Mesendoderm (in vitro differentiated cells): ENCODE measurements at places on chromosomes 7 and 10.

GRCh38 chr7:155378580-155378934 lies 79.4 kb upstream of the EN2 start:
- H3K4me1 ChIP-seq: peaks cover 3% of the 10 kb centered on the region
- H3K27me3 ChIP-seq: peaks cover 90% of the 10 kb centered on the region
- no peak overlapping the region for H3K27ac ChIP-seq
- no peaks in the 10 kb centered on the region for H3K36me3 ChIP-seq
- no peak overlapping the region for H3K4me3 ChIP-seq
- no peak for DNase-seq

- no peak overlapping the region for H3K4me3 ChIP-seq
- H3K4me1 ChIP-seq: no peaks in the 10 kb centered on the region
- H3K27ac ChIP-seq: no peak overlapping the region
- H3K27me3 ChIP-seq: no peaks in the 10 kb centered on the region
- peak; percentile 63 for DNase-seq
Measured at GRCh38 chr7:109639561-109639960, 1069.9 kb downstream of the DNAJB9 start.

DNA sequence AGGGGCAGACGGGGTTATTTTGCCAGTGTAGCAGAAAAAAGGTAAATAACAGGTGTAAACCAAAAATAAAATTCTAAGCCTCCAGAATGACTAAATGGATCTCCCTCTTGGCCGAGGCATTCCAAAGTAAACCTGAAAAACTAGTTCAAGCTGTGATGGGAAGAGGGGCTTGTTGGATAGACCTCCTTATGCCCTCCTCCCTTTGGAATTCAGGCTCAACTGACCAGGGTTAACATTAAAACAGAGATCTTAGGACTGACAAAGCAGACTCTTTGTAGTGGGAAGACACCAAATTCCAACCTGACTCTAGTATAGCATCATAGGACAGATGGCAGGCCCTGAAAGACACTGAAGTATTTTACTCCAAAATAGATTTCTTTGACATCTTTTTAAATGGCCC lies 113.8 kb upstream of the ITGB1 start:
- peak; percentile 92 for DNase-seq
- H3K36me3 ChIP-seq: no peaks in the 10 kb centered on the region
- H3K4me3 ChIP-seq: no peak overlapping the region
- no peaks in the 10 kb centered on the region for H3K4me1 ChIP-seq
- H3K27me3 ChIP-seq: no peaks in the 10 kb centered on the region

DNA sequence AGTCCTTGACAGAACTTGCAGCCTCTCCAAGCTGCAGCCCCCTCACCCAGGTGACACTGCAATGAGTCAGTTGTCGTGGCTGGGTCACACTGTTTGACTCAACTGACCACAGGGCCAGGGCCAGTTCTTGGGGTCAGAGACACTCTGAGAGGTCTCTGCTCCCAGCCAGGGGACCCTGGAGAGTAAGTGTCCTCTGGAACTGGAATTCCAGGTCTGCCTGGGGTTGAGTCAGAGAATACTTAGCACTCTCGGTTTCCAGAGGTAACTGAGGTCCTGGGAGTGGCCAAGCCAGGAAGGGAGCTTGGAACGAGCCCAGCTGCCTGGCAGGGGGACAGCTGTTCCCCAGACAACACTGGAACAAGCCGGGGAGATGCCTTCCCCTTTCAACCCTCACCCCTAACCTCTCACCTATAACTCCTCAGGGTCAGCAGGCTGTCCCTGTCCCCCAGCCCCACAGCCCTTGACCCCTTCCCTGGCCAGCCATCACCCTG lies 2.2 kb upstream of the MYL10 start:
- peak; percentile 42 for DNase-seq
- no peak overlapping the region for H3K27ac ChIP-seq
- H3K27me3 ChIP-seq: no peaks in the 10 kb centered on the region
- no peak overlapping the region for H3K4me3 ChIP-seq
- H3K36me3 ChIP-seq: no peaks in the 10 kb centered on the region

GRCh38 chr10:82938331-82938730 lies 1063.3 kb downstream of the NRG3 start:
- no peaks in the 10 kb centered on the region for H3K4me1 ChIP-seq
- H3K27me3 ChIP-seq: no peaks in the 10 kb centered on the region
- DNase-seq: no peak
- H3K4me3 ChIP-seq: no peak overlapping the region
- H3K27ac ChIP-seq: no peak overlapping the region

DNA sequence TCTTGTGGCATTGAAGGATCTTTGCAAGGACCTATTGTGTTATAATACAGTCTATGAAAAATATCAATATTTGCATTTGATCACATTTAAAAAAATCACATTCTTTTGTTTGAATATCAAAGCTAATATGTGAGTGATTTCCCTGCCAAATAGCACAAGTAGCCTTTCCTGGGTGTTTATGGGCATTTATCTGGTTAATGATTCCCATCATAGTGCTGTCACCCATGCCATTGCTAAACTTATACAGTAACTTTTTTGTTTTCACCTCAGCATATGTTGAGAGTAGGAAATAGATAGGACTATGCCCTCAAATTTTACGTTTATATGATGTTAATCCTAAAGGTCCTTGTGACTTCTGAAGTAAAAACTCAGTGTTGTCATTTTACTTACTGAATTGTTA lies 136.9 kb downstream of the CFTR start:
- H3K4me1 ChIP-seq: no peaks in the 10 kb centered on the region
- no peak overlapping the region for H3K27ac ChIP-seq
- no peak overlapping the region for H3K4me3 ChIP-seq
- H3K36me3 ChIP-seq: no peaks in the 10 kb centered on the region
- DNase-seq: no peak

DNA sequence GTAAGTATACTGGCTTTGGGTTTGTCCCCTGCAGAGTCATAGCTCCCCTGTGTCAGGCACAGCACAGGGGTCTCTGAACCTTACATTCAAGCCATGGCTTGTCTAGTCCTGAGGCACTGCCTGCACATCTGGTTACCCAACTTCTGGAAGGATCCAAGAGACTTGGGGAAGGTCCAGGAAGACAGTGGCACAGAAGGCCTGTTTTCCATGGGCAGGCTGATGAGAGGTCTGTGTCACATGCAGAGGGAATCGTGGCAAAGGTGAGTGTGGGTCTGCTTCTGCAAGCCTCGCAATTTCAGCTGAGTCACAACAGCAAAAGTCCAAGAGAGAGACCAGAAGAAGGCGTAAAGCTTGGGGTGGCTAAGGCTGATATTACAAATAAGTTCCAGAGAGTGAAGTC lies 28.4 kb upstream of the BMPR1A start:
- H3K27ac ChIP-seq: no peak overlapping the region
- H3K4me1 ChIP-seq: no peaks in the 10 kb centered on the region
- H3K27me3 ChIP-seq: no peaks in the 10 kb centered on the region

GRCh38 chr7:81366546-81366945 lies 403.3 kb downstream of the HGF start:
- no peaks in the 10 kb centered on the region for H3K36me3 ChIP-seq
- no peaks in the 10 kb centered on the region for H3K27me3 ChIP-seq
- DNase-seq: no peak
- no peak overlapping the region for H3K4me3 ChIP-seq
- no peaks in the 10 kb centered on the region for H3K4me1 ChIP-seq

DNA sequence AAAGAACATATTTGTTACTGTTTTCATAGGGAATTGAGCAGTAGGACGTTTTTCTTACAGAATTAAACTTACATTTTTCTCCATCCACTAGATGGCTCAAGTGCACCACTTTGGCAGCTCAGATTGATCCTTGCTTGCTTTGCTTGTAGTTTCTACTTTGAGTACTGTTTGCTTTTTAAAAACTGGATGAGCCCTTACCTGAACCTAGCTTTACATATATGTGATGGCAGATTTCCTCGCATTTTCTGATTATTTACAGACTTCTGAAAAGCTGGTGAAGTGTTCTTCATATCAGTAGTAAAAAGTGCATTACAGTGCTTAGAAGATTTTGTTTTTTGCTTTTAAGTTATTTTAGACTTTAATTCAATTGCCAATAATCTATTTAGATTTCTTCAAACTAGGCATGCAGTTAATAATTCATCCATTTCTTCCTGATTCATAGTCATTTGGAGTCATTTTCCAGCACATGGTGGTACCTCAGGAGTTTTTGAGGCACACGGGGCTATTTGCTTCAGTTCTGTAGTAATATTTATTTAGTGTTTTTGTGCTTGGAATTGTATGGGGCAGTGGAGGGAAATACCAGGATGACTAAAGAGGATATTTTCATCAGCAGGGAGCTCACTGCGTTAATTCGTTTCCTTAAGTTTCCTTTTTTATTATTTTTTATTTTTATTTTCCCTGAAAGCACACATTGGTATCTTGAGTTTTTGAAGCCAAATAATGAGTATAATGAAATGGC lies 57.3 kb downstream of the MAPK8 start:
- no peaks in the 10 kb centered on the region for H3K27me3 ChIP-seq
- H3K27ac ChIP-seq: no peak overlapping the region
- H3K36me3 ChIP-seq: no peaks in the 10 kb centered on the region
- H3K4me3 ChIP-seq: no peak overlapping the region
